ENCODE measurements at places on chromosomes 1 and 21.

GRCh38 chr1:217048104-217048707, 325.0 kb upstream of the ESRRG start:
- DNase-seq = no peak

DNA sequence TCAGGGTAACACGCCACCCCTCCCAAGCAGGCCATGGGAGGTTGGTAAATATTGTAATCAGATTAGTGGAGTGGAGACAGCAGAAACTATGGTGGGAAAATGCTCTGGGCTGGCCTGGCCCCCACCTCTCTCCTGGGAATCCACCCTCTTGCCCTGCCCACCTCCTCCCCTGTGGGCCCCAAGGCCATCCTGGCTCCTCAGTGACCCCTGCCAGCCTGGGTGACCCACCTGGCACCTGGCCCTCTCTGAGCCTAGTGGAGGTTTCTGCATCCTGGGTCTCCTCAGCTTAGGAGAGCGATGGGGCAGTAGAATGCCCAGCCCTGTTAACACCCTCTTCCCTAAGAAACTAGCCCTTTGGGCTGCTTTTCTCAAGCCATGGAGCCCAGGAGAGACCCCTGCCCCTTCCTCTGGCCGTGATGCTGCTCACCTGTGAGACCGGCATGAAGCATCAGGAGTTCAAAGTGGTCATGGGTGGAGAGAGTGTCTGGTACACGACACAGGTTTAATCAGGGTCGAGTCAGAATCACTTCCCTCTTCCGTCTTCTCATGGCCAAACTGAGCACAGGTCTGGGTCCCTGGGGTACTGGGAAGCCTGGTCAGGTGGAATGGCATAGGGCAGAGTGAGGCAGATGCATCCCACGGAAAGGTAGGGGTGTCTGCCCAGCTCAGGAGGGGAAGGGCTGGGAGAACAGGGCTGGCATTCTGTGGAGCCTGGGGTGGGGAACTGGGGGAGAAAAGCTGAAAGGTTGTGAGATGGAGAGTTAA, 10.7 kb upstream of the DMBX1 start:
- DNase-seq = no peak

DNA sequence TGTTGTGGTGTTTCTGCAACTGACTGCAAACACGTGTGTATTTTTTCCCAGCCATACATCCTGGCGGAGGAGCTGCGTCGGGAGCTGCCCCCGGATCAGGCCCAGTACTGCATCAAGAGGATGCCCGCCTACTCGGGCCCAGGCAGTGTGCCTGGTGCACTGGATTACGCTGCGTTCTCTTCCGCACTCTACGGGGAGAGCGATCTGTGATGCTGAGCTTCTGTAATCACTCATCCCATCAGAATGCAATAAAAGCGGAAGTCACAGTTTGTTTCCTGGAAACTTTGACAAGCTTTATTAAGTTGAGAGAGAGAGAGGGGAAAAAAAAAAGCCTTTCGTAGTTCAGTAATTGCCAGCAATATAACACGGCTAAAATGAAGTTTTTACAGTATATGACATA, 32.7 kb upstream of the MTR start:
- no peak for DNase-seq

- no peak for DNase-seq
These were observed 87.0 kb downstream of the SYT14 start for GRCh38 chr1:210024996-210025395.

GRCh38 chr1:215704089-215704860, 137.2 kb downstream of the KCTD3 start:
- DNase-seq = no peak

GRCh38 chr1:107993920-107994319, 28.9 kb upstream of the VAV3 start:
- DNase-seq = no peak

DNA sequence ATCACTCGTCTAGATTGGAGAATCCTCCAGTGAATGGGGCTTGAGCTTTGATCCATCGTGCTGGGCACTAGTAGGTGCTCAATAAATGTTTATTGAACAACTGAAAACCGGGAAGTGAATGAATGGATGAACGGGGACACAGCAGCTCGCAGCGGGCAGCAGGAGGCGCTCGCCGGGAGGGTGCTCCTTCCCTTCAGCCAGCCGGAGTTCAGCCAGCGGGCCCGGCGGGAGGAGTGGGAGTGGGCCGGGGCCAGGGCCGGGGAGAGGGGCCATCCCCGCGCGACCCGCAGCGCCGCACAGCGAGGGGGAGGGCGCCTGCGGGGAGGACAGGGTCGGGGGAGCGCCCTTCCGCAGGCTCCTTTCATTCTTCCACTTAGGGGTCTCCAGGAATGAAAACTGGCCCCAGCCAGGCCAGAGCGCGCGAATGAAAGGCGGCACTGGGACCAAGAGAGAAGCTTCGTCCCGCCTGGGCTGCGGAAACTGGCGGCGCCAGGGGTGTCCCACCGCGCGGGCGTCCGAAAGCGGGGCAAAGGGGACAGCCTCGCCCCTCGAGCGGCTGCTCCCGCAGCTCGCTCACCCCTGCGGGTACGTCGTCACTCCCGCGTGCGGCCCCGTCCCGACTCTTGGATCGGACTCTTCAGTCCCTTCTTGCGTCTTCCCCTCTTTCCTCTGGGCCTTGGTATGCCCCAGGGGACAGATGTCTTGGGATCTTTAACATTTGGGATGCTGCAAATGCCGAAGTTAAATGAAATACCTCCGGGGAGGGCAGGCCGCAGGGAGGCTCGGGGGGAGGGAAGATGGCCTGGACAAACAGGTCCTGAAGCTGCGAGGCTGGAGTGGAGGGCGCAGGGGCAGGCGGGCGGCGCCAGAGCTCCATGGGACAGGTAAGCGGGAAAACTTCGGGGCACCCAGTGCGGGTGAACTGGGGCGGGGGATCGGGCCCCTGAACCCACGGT, 3.6 kb upstream of the INAVA start:
- DNase-seq = no peak

- no peak for DNase-seq
These were observed 421.0 kb downstream of the DSCAM start for GRCh38 chr21:40425981-40426380.

GRCh38 chr1:1250786-1251284, 4.3 kb upstream of the C1QTNF12 start:
- DNase-seq = peak; percentile 48

GRCh38 chr1:61950418-61950817, 208.1 kb downstream of the PATJ start:
- no peak for DNase-seq

DNA sequence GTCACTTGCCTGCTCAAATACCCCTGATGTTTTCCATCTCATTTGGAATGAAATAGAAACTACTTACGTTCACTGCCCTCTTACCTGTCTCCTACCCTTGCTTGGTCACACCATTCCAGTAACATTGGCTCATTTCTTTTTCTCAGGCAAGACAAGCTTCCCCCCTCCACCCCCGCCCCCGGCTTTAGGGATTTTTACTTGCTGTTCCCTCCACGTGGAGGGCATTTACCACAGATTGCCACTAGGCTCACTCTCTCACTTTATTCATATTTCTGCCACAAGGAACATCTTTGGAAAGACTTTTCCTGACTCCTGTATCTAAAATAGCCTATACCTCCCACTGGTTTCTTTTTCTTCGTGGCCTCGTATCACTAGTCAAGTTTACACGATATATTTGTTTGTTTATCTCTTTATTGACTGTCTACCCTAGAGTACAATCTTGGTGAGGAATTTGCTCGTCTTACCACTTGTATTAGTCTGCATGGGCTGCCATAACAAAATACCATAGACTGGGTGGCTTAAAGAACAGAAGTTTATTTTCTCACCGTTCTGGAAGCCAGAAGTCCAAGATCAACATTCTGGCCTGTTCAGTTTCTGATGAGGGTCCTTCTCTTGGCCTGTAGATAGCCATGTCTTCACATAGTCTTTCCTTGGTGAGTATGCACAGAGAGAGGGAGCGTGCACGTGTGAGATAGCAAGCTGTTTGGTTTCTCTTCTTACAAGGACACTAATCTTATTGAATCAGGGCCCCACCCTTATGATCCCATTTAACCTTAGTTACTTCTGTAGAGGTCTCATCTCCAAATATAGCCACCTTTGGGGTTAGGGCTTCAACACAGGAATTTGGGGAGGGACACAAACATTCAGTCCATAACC, 126.2 kb downstream of the NRDC start:
- DNase-seq = no peak

DNA sequence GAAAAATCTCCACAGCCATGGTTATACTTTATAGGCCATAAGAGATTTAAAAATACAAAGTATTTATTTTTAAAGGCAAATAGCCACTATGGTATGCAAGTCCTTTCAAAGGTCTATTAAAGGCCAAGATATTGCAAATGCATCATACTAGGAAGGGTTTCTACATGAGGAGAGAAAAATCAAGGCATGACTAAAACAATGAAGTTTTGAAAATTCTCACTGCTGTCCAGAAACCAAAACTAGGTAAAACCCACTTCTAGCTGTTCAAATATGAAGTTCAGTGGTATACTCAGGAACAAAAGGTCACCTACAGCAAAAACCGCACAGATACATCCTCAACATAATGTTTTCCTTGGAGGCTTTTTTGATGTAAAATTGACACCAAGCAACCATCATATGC, 75.0 kb downstream of the EPS15 start:
- no peak for DNase-seq

- DNase-seq = no peak
These were observed 10.0 kb downstream of the TP53BP2 start for GRCh38 chr1:223835754-223836153.

All from stimulated activated CD4-positive, alpha-beta T cell treated with anti-CD3 and anti-CD28 coated beads, Interleukin-12 subunit alpha, Interleukin-12 subunit beta, amount 100 ng/mL, for 24 hours (primary cell).